Aortic smooth muscle cell (primary cell): ENCODE measurements at places on chromosomes 13 and 19. TPM values are rescaled to one million over a fixed set of nuclear protein-coding genes. Genes with fewer than 3 reads are reported as not detected.

The APOE gene
- total RNA-seq = 0.50 and 2.2 TPM in 2 replicates

The NLRP7 gene
- not detected in 2 replicates for total RNA-seq

The DCAF15 gene
- 7.5 and 8.6 TPM in 2 replicates for total RNA-seq

The SGCG gene
- 0.56 TPM in 1 of 2 replicates, not detected in the other for total RNA-seq

The ZNRF4 gene
- not detected in 2 replicates for total RNA-seq

The IGFL4 gene
- 0.06 TPM in 1 of 2 replicates, not detected in the other for total RNA-seq

The PTPRH gene
- 3.5 and 6.1 TPM in 2 replicates for total RNA-seq

The BTBD2 gene
- total RNA-seq = 31.4 and 42.0 TPM in 2 replicates

The OR4F17 gene
- not detected in 2 replicates for total RNA-seq

The ZNF808 gene
- total RNA-seq = 17.6 and 19.2 TPM in 2 replicates

The GSX1 gene
- not detected in 2 replicates for total RNA-seq

The FUT1 gene
- 0.25 and 0.26 TPM in 2 replicates for total RNA-seq

The IGLON5 gene
- total RNA-seq = not detected in 2 replicates

The LCP1 gene
- 0.06 and 0.26 TPM in 2 replicates for total RNA-seq

The SOHLH2 gene
- 0.93 and 1.7 TPM in 2 replicates for total RNA-seq

The FCHO1 gene
- total RNA-seq = 0.68 and 0.92 TPM in 2 replicates

The ETV2 gene
- 0.12 and 0.26 TPM in 2 replicates for total RNA-seq

The AZU1 gene
- not detected in 2 replicates for total RNA-seq

The CACNA1A gene
- 3.5 and 10.6 TPM in 2 replicates for total RNA-seq

The MBD3L4 gene
- not detected in 2 replicates for total RNA-seq

The FXYD1 gene
- 3.4 and 7.0 TPM in 2 replicates for total RNA-seq
